Stimulated activated CD4-positive, alpha-beta T cell treated with anti-CD3 and anti-CD28 coated beads, Interleukin-15, amount 100 ng/mL, for 1 hour (primary cell): ENCODE measurements at places on chromosomes 1 and 21.

DNA sequence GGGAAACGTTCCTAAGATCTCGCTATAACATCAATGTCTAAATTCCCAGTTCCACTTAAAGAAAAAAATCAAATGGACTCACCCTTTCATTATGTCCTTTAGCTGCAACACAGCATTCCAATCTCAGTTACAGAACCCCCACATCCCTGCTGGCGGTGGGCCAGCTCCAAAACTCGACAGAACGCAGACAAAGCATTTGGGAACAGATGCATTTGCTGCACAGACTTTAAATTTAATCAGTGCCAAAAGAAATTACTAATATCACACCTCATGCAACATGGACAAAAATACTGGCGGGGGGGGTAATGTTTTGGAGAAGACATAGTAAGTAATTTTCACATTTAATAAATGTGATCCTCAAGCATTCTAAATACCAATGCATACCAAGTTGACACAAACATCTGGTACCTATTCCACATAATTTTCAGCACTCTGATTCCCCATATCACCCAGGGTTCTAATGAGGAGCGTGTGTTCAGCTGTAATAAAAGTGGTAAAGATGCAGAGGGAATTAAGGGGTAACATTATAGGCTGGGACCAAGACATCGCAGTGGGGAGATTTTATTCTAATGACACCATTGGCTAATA, 79.7 kb downstream of the TGFBR3 start:
- DNase-seq: no peak

GRCh38 chr1:94858276-94858675, 38.1 kb downstream of the SLC44A3 start:
- DNase-seq: no peak

DNA sequence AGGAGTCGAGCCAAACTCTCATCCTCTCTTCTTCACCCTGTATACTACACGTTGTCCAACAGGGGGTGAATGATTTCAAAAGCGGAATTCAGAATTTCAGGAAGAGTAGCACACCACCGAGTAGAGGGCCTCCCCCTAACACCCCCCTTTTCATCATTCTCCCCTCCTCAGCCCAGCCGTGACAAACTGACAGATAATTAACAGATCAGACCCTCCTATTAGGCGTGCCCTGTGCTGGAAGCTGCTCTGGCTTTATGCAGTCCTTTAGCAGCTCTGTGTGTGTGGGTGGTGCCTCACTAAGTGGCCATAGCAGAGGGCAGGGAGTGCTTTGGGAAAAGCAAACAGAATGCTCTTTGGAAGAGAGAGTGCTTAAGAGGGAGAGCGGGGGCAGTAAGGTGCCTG, 44.3 kb downstream of the PEX14 start:
- no peak for DNase-seq

GRCh38 chr21:35063428-35064172, 14.5 kb upstream of the RUNX1 start:
- DNase-seq: no peak

GRCh38 chr1:23634840-23635651, 56.6 kb upstream of the RPL11 start:
- no peak for DNase-seq

- DNase-seq: no peak
Observed at GRCh38 chr1:30190511-30191153, 532.8 kb downstream of the MATN1 start.

- no peak for DNase-seq
Observed at GRCh38 chr1:165143437-165144065, 213.0 kb downstream of the LMX1A start.

DNA sequence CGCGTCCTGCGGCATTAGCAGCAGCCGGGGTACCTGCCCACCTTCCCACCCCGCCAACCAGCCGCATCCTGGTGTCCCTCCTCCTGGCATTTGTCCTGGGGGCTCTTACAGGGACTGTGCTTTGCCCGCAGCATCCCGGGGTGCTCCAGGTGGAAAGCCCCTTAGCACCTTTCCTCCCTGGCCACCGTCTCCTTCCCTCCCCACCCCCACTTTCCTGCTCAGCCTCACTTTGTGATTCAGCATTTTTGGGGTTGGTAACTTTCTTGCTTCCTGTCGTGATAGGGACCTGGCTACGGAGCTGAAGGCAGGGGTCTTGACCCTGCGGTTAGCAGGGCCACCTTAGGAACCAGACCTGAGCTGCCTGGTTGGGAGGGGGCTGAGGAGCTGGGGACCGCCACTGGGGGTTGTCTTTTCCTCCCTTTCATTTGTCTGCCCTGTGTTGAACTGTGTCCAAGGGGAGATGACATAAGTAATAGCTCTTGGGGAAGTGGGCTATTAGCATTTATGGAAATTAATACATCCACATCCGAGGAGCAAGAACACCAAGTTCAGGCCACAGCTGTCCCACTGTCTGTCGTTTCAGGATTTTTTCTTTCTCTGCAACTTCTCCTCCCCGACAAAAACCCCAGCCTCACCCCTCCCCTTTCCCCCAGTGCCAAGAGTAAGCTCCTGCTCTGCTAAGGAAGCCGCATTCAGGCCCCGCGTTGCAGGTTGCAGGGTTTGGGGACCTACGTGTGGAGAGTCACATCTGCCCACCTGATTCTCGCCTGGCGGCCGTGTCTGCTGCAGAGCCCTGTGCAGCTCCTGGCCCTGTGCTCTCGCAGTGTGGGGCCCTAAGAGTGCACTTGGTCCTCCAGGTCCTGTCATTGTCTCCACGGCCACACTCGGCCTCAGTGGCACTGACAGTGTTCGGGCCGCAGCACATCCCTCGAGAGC, 1.6 kb upstream of the NPHP4 start:
- DNase-seq: no peak

DNA sequence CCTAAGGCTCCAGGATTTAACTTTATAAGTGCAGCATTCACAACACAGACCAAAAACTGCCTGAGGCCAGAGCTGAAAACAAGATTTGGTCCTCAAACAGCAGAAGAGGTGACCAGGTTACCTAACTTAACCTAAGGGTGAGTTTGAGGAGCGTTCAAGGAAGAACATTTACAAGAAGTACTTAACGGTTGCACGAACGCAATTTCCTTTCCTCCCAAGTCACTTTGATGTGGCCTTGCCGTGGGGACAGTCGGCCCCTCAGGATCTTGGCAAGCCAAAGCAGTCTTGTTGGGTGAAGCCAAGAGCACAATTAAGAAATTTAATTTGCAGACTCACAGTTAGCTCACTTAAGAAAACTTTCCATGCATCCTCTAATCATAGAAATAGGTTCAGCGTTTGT, 202.6 kb upstream of the COA6 start:
- no peak for DNase-seq

DNA sequence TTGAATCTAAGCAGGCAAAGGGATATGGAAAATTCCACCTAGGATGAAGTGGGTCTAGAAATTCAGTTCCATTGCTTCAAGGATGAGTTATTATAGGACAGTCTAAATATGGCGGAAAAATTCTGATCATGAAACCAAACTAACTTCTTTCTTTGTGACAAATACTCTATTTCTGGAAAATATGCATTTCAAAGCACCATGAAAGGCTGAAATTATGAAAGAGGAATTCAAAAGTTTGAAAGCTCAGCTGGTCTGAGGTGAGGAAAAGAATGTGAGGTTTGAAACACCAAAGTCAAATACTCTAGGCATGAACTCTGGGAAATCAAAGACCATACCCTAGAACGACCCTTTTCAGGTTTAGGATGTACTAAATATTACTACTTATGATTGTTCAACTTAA, 36.4 kb upstream of the COL11A1 start:
- no peak for DNase-seq

GRCh38 chr21:26814386-26814785, 30.8 kb downstream of the ADAMTS1 start:
- DNase-seq: no peak

GRCh38 chr1:76577525-76578185, 289.6 kb upstream of the ST6GALNAC5 start:
- DNase-seq: no peak

DNA sequence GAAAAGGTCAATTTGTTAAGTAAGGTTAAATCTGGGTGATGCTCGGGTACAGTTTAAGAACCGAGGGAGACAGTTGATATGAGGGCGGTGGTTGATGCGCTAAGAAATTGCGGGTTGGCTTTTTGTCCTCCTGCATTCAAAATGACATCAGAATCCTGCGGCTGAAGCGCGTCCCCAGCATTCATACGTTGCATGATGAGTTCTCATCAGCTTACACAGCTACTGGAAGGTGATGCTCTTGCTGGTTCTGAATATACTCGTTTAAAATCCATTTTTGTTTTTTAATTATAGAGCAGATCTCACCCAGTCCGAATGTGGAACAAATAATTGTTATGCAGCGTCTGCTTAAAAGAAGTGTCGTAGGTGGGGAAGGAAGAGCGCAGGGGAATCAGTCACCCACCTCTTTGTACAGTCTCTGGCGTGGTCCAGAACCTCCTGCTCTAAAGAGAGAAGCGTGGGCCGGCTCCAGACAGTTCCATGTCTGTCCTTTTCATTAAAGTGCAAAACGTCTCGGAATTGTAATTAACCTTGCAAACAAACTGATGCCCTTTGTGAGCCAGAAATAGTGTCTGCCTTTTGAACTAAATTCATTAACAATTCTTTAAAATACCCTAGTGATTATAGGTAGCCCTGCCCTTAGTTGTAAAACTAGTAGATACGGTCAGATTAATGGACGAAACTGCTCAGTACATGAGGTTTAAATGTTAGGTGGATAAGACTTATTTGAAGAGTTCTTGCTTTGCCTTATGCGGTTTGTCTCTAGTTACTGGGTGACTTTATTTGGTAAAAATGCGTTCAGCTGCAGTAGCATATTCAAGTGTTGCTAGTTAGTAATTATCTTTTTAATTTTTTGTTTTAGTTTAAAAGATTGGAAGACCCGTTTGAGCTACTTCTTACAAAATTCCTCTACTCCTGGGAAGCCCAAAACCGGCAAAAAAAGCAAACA, 741 bp downstream of the RGS2 start:
- DNase-seq: no peak

- DNase-seq: peak; percentile 57
Observed at GRCh38 chr1:96966536-96967138, 245.1 kb downstream of the PTBP2 start.

GRCh38 chr1:62209931-62210595, 15.4 kb downstream of the L1TD1 start:
- DNase-seq: no peak

DNA sequence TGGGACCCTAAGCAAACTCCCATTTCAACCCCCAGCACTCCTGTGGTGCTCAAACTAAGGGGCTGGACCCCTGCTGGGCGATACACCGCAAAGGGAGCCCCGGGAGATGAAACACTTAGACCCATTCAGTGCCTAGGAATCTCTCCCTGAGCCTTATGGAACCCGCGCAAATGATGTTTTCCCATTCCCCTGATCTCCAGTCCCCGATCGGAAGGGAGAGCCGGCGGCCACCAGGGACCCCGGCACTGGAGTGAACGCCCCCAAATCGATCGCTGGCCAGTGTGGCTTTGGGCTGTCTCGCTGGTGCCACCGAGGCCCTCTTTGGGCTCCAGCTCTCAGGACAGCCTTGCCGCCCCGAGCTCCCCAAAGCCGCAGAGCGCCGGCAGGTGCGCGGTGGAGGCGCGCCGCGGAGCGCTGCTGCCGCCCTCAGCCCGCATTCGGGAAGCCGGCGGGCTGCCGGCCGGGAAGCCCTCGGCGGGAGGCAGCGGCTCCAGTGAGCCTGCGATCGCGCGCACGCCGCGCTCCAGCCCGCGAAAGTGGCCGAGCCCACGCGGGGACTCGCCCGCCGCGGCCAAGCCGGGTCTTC, 1.1 kb downstream of the PLXNA2 start:
- DNase-seq: no peak

GRCh38 chr1:56429288-56429687, 150.1 kb downstream of the PLPP3 start:
- no peak for DNase-seq

DNA sequence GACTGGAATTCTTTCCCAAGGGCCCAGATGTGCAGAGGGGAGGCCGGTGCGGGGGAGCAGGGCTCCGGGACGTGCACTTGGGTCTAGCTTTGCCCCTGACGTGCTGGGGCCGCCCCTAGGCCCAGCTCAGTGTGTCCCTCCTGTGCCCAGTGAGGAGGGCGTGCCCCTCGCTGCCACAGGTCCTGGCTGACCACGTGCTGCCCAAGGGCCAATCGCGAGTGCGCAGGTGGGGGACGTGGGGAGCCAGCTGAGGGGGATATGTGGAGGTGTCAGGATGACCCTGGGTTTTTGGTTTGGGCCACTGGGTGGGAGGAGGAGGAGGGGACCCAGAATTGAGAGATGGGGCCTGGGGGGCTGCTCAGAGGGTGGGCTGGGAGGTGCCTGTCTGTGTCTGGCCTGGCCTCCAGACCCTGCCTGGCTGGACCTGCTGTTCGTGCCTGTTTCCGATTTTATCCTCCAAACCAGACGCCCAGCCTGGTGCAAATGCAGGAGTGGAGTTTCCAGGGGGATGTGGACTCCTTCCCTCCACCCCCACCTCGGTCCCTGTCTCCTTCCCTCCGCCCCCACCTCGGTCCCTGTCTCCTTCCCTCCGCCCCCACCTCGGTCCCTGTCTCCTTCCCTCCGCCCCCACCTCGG, 6.1 kb upstream of the RNF223 start:
- DNase-seq: no peak

- DNase-seq: no peak
Observed at GRCh38 chr21:44695641-44696040, 1.3 kb upstream of the KRTAP10-12 start.

DNA sequence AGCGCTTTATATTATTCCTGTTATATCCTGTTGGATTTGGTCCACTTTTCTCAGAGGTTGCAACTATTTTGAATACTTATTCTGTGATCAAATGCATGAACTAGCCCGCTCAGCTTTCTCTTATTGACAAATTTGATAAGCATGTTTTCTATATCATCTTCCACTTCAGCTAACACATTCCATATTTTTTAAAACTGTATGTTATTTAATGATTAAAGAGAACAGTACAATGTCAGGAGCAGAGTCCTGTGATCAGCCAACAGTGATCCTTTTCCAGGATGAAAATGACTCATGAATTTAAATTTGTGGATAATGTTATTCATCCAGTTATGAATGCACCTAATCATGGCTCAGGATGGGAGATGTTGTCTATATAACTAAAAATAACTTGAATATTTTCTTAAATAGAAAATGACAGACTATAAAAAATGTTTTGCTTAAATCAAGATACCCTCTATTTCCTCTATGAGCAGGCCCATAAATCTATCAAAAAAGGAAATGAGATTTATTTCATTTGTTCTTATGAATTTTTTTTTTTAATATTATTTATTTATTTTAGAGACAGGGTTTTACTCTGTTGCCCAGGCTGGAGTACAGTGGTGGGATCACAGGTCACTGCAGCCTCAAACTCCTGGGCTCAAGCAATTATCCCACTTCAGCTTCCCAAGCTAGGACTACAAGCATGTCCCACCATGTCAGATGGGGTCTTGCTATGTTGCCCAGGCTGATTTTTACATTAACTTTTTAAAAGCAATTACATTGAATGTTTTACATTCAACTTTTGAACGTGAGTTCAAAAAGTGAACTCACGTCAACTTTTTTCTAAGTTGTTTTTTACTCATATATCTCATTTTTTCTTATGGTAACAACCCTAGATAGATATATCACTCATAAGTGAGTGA, 12.5 kb downstream of the BPNT1 start:
- no peak for DNase-seq
